ENCODE measurements at places on chromosomes 12 and 14.

DNA sequence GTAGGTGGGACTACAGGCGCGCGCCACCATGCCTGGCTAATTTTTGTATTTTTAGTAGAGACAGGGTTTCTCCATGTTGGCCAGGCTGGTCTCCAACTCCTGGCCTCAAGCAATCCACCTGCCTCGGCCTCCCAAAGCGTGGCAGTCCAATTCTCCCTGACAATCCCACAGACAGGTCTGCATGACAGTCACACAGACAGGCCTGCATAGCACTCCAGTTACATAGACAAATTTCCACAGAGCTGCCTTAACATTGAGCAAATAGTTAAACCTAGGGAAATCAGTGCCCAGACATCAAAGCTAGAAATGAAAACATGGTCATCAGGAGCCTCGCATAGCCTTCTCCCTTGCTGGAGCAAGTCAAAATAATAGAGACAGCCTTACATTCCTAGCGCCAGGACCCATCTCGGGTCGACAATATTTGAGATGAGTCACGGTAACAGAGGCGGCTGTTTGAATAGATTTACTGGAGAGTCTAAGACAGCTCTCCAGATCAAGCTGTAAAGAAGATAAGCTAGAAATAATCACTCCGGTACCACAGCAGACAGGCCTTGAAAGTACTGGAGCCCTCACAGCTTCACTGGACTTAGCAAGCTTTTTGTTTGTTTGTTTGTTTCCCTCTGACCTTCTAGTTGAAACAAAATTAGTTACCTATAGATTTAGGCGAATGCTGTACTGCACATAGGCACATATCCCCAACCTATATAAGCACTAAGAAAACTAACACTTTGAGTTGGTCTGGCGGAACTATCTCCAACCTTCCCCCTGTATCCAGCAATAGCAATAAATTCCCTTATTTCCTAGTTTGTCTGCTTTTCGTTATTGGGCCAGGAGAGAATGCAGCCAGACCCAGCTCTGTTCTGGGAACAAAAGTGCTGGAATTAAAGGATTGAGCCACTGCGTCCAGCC is 23.8 kb upstream of the PYROXD1 start:
- no peak for DNase-seq

DNA sequence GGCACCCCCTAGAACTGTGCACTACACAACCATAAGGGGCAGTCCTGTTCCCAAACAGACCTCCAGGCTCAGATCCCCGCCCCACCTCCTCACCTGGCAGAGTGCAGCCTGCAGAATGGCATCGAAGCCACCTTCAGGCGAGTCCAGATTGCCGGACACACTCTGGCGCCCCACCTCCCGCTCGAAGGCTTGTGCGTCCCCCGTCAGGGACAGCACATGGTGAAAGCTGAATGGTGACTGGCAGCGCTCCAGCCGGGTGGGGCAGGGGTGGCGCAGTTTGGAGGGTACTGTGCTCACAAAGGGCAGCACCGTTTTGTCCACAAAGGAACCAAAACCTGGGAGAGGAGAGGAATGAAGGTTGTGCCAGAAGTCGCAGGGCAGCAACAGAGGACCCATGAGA is 10.6 kb downstream of the ITGB7 start:
- no peak for DNase-seq

DNA sequence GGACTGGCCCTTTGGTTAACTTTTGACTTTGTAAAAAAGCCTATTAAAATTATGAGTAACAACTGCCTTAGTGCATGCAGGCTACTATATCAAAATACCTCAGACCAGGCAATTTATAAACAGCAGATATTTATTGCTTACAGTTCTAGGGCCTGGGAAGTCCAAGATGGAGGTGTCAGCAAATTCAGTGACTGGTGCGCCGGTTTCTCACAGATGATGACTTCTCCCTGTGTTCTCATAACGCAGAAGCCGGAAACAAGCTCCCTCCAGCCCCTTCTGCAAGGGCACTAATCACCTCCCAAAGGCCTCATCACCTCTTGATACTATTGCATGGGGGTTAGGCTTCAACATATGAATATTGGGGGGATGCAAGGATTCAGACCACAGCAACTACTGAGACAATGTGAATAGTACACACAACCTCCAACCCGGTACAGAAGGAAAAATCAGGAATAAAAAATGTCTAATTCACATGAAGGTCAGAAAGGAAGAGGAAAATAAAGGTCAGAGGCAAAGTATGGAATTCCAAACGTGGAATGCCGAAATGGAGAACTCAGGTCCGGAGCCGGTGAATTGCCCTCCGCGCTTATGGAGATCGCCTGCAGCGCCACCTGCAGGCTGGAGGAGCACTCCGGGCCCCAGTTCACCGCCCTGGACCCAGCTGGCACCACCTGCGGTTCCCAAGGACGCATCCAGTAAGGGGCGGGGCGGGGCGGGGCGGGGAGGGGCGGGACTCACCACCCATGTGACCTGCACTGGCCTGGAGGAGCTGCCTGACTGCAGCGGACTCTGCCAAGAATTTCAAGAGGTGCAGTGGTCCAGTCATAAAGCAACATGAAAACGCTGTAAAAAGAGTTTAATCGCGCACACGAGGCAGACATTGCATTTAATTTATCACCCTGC is 203.4 kb downstream of the KIF26A start:
- no peak for DNase-seq

- DNase-seq, result no peak
These were observed 6.2 kb upstream of the CCT2 start for GRCh38 chr12:69579029-69579428.

- peak; percentile 19 for DNase-seq
These were observed 406.6 kb upstream of the SYT1 start for GRCh38 chr12:78457938-78458337.

- DNase-seq, result no peak
These were observed 19.6 kb downstream of the NINJ2 start for GRCh38 chr12:643475-644302.

- DNase-seq, result no peak
These were observed 271.8 kb downstream of the TRHDE start for GRCh38 chr12:72543777-72544467.

- no peak for DNase-seq
These were observed 38.2 kb upstream of the RIC8B start for GRCh38 chr12:106736051-106736957.

GRCh38 chr12:62331306-62331705 is 71.1 kb downstream of the USP15 start:
- no peak for DNase-seq

GRCh38 chr14:92252323-92252722 is 70.6 kb upstream of the SLC24A4 start:
- DNase-seq, result no peak

DNA sequence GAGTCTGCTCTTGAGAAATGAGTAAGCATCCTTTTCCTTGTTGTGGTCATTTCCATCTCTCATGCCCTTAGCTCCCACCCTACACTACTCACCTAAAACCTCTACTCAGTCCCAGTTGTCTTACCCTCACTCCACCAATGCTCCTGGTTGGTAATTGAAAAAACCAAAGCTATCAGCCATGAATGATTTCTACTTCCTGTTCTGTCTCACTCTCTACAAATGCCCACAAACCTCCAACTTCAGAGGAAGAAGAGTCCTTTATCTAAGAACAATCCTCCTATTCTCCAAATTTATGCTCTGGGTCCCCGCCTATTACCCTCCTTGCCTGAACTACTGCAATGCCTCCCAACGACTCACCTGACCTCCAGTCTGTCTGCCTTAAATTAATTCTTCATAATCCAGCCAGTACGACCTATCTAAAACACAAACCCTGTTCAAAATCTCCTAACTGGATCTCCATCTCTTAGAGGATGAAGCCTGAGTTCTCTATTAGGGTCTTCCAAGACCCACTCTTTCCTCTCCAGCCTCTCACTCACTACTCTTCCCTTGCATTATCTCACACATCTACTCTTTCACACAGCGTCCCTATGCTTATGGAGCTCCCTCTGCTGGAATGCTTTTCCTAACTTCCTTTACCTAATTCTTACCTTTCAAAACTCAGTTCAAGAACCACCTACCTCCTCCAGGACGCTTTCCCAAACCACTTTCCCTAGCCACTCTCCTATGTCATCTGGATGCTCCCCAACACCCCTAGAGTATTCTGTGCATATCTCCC is 2.2 kb downstream of the DHRS1 start:
- no peak for DNase-seq

DNA sequence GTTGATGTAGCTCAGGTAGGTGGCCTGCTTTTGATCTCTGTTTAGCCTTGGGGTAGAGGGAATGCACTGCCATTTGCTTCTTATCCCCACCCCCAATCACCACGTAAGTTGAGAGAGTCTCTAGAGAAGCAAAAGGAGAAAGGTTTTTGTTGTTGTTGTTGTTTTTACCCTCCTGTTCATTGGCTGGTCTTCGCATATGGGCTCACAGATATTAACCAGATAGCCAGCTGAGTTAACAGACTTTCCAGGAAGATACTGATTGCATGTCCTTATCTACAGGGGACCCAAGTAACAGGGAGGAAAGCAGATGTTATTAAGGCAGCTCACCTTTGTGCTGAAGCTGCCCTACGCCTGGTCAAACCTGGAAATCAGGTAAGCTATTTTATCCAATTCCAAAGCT is 2.9 kb downstream of the PA2G4 start:
- no peak for DNase-seq

GRCh38 chr12:65881965-65882413 is 57.7 kb downstream of the HMGA2 start:
- DNase-seq, result peak; percentile 43

GRCh38 chr12:29990971-29991370 is 207.2 kb upstream of the TMTC1 start:
- no peak for DNase-seq

DNA sequence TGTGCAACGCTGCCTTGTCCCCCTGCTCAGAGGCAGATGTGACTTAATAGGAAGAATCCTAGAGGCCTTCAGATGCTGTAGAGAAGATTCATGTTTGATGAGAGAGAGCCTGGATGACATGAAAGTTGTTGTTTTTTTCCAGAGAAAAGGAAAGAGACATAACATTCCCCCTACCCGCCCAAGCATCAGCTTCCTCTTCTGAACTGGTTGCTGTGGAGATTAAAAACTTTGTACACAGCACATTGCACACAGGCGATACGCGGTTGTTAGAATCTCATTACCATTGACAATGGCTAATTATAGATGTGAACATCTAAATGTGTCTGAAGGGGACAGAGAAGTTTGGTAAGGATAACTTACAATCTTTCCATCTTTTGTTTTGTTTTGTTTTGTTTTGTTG is 13.6 kb upstream of the ETFBKMT start:
- no peak for DNase-seq

DNA sequence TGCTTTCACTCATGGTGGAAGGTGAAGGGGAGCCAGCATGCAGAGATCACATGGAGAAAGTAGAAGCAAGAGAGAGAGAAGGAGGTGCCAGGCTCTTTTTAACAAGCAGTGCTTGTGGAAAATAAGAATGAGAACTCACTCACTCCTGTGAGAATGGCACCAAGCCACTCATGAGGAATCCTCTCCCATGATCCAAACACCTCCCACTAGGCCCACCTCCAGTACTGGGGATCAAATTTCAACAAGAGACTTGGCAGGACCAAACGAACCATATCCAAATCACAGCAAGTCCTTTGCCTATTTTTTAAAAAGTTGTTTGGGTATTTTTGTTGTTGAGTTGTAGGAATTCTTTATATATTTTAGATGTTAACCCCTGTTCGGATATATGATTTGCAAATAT is 245.9 kb upstream of the ARID2 start:
- DNase-seq, result no peak

- no peak for DNase-seq
These were observed 2.9 kb downstream of the RESF1 start for GRCh38 chr12:31962076-31962475.

GRCh38 chr14:94152676-94153075 is 21.4 kb upstream of the PPP4R4 start:
- DNase-seq, result no peak

DNA sequence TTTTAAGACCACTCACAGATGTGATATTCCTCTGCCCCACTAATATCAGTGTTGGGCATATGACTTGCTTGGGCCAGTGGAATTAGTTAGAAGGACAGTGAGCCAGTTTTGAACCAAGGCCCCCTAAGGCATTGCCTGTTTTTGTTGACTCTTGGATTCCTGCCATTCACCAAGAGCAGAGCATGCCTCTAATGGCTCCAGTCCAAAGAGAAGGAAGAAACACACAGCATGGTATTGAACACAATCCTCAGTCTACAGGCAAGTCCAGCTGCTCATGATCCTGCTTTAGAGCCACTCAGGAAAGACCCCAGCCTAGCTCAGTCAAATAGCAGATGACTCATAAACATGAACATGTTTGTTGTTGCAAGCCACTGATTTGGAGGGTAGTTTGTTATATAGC is 1201.5 kb downstream of the BCL11B start:
- DNase-seq, result no peak

- no peak for DNase-seq
These were observed 11.1 kb downstream of the ARF3 start for GRCh38 chr12:48946205-48946604.

DNA sequence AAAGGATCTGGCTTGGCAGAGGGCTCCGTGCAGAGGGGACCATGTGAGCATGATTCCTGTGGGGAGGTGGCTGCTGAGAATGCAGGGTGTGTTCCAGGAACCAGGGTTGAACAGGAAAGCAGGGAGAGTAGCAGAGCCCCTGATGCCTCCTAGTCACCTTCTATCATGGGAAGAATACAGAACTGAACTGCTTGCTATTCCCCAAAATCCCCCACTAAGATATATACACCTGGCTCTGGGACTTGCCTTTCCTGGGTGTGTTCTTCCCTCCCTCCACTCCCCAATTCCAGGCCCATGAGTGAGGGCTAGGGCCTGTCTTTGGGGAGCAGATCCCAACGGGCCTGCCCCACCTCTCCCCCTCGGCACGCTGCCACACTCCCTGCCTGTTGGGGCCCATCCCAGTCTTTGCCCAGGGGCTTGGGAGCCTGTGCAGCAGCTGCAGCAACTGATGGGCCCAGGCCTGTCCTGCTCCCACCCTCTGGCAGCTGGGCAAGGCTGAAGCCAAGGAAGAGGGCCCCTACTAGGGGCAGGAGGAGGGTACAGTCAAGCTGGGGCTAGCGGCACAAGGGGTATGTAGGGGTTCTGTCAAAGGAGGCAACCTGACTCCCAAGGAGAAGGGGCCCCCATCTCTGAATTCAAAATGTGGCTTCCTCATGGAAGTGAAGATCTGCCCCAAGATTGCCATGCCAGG is 3.2 kb downstream of the AJUBA start:
- no peak for DNase-seq

DNA sequence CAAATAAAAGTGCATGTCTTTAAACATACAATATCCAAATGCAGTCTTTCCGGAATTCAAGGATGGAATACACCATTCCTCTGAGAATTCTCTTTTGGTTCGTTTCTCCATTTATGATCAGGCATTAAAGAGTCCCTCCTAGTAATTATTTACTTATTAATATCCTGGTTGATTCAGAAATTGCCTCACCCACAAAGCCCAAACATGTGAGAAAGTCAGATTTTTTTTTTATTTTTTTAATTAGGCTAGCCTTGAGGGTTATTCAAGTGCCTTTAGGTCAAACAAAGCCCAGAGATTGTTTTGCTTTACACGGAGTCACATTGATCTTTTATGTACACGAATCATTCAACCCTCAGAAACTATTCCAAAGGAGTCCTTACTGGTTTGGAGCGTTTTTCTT is 6.4 kb upstream of the TSPAN8 start:
- no peak for DNase-seq

- no peak for DNase-seq
These were observed 353 bp downstream of the BAG5 start for GRCh38 chr14:103562179-103562428.

Data from GM10248 (cell line).